ENCODE measurements at places on chromosomes 16 and 17.

GRCh38 chr17:50150354-50151040, at the start of gene PPP1R9B:
Gene PPP1R9B, minus strand, starts transcription at chr17:50150677. Its CDS starts 164 bp downstream, at chr17:50150513.
- peak; percentile 3 for ATAC-seq

GRCh38 chr17:77120868-77121267, 19.9 kb upstream of the SEC14L1 start:
- ATAC-seq: no peak

GRCh38 chr16:74718741-74719610, 18.3 kb upstream of the MLKL start:
- ATAC-seq: no peak

- no peak for ATAC-seq
These were observed 8.9 kb downstream of the ADAD2 start for GRCh38 chr16:84199861-84200260.

GRCh38 chr16:54808890-54809289, 121.8 kb upstream of the IRX5 start:
- no peak for ATAC-seq

- ATAC-seq: no peak
These were observed 123.0 kb downstream of the CHD9NB start for GRCh38 chr16:52929478-52930400.
